ENCODE measurements at places on chromosomes 11 and 22.

DNA sequence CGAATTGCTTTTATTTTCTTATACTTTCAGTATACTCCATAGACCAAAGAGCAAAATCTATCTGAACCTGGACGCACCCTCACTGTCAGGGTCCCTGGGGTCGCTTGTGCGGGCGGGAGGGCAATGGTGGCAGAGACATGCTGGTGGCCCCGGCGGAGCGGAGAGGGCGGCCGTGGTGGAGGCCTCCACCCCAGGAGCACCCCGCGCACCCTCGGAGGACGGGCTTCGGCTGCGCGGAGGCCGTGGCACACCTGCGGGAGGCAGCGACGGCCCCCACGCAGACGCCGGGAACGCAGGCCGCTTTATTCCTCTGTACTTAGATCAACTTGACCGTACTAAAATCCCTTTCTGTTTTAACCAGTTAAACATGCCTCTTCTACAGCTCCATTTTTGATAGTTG is 1077.4 kb downstream of the BRD1 start:
- no peak for DNase-seq

DNA sequence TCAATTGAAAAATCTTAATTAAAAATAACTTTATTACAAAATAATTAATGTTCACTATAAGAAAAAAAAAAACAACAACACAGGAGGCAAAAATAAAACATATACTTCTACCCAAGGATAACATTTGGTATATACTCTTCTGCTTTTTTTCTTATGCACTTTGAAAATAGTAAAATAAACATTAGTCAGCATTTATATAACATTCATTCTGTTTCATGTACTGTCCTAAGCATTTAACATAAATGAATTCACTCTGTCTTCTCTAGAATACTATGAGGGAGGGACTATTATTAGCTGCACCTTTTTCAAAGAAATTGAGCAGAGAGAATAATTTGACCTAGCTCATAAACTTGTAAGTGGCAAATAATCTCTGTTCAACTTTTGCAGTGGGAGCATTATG is 48.3 kb upstream of the CCDC34 start:
- no peak for DNase-seq

DNA sequence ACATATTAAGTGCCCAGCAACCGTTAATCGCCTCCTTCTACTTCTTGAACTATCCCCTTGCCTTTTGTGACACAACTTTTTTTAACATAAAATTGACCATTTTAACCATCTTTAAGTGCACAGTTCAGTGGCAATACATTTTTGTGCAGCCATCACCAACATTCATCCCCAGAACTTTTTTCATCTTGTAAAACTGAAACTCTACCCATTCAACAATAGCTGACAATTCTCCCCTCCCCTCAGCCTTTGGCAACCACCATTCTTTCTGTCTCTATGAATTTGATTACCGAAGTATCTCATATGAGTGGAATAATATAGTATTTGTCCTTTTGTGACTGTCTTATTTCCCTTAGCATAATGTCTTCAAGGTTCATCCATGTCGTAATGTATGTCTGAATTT is 66.0 kb downstream of the MICAL2 start:
- no peak for DNase-seq

- no peak for DNase-seq
Measured at GRCh38 chr11:23755769-23756168, 741.1 kb upstream of the LUZP2 start.

GRCh38 chr11:2314136-2314524 is 12.3 kb downstream of the TSPAN32 start:
- DNase-seq, result no peak

DNA sequence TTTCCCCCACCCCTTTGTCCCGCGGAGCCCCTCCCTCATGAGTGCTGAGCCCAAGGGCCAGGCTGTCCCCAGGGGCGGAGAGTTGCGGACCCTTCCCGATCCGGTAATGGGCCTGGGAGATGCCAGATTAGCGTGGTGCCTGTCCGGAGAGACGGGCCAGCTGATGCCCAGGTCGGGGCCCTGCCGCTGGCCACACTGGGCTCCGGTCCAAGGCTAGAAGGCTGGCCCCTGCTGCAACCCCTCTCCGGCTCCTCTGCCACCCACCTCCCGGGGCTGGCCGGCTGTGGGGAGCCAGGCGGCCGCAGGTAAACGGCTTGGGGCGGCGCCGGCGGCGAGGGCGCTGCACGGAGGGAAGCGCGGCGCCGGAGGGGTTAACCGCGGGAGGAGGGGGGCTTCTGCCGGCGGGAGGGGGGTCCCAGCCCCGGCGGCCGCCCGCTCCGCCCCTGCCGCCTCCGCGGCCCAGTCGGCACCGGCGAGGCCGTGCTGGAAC is at the start of gene KCNK4:
KCNK4 (plus strand) TSS at position 41 of the 490 bp plus-strand sequence. CDS start 1,717 bp downstream, outside the sequence.
- no peak for DNase-seq

Data from activated CD8-positive, alpha-beta memory T cell treated with anti-CD3 and anti-CD28 coated beads for 1 hour (primary cell).